ENCODE measurements at places on chromosomes 11 and 22.

- no peak for DNase-seq
Observed at GRCh38 chr22:38213990-38214301, 12.2 kb downstream of the MAFF start.

GRCh38 chr22:39527481-39527961 lies 5.0 kb downstream of the RPS19BP1 start:
- peak; percentile 15 for DNase-seq

DNA sequence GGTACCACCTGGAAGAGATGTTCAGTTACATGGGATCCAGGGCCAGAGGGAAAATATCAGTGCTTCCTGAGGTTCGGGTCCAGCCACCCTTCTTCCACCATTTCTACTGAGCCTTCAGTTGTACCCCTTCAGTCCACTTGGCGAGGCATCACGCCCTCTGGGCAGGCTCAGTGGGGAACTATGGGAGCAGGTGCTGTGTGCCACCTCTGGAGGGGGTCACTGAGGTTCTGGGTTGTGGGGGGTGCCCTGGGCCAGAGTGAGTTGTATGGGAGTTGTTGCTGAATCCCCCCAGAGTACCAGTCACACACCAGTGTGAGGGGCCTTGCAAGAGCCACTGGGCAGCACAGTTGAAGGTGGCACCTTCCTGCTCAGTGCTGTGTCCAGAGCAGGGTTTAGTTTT lies 2.7 kb upstream of the SREBF2 start:
- no peak for DNase-seq

- peak; percentile 51 for DNase-seq
Observed at GRCh38 chr11:75492181-75492820, 33.4 kb downstream of the GDPD5 start.

Measured in EH (cell line).